ENCODE measurements at places on chromosomes 7 and 10. TPM values are rescaled to one million over a fixed set of nuclear protein-coding genes. Genes with fewer than 3 reads are reported as not detected.
A peak's percentile ranks its signal among the peaks of the same experiment; 100 is the strongest.

LRIT1 gene
- total RNA-seq, result not detected

DNA sequence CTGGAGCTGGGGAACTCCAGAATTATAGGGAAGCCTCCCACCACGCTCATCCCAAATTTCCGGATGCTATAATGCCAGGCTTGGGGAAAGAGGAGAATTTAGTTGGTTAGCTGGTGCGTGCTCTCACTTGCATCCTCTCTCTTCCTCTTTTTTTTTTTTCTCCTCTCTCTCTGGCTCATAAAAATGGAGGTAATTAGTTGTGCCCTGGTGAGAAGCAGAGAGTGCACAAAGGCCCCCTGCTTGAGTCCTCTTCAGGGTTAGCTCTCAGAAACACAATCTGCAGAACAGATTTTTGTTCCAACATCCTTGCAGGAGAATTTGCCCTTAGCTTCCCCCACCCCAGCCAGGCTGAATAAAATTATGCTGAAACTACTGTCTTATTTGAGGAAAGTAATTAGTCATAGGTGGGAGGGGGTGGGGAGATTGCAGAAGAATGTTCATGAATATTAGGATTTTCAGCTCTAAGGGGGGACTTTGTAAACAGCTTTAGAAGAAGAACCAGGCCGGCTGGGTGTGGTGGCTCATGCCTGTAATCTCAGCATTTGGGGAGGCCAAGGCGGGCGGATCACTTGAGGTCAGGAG, 7.6 kb downstream of the SERPINE1 start:
- no peaks in the 10 kb centered on the region for H3K36me3 ChIP-seq
- no peak for DNase-seq
- peaks cover 24% of the 10 kb centered on the region for H3K27me3 ChIP-seq

ATRNL1 gene
- total RNA-seq, result 0.12 TPM

GRCh38 chr7:39259391-39260003, 281.8 kb downstream of the POU6F2 start:
- no peaks in the 10 kb centered on the region for H3K4me1 ChIP-seq
- H3K27me3 ChIP-seq, result no peaks in the 10 kb centered on the region
- no peak for DNase-seq
- no peak overlapping the region for H3K4me3 ChIP-seq

DNA sequence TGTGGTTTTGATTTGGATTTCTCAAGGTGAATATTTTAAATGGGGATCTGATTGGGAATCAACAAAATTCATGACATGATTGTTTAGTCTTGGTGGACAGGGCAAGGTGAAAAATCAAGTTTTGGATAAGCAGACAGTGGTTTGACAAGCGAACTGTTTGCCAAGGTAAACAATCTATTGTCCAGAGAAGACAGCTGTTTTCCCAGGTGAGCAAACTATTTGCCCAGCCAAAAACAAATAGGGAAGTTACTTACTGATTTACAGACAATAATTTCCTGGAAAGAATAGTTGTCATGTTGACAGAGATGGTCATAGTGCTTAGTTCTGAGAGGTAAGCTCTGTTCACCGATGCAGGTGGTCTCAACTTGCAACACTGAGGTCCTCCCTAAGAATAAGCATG, 94.0 kb upstream of the STEAP1B start:
- H3K4me3 ChIP-seq, result no peak overlapping the region
- DNase-seq, result no peak
- H3K36me3 ChIP-seq, result no peaks in the 10 kb centered on the region
- H3K4me1 ChIP-seq, result no peaks in the 10 kb centered on the region
- H3K27me3 ChIP-seq, result peaks cover 25% of the 10 kb centered on the region
- H3K27ac ChIP-seq, result no peak overlapping the region

DNA sequence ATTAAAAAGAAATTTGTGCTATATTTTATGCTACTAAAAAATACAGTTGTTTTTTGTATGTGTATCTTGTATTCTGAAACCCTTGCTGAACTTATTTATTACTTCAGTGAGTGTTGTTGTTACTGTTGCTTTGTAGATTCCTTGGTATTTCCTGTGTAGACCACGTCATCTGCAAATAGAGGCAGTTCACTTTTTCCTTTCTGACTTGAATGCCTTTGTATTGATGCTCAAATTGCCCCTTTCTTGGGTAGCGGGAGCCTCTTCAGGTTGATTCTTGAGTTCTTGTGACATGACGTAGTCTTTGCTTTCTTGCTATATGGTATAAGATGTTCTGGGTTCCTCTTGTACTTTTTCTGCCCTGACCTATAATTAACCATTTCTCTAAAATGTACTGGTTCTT, 504.1 kb downstream of the SDK1 start:
- H3K4me1 ChIP-seq, result no peaks in the 10 kb centered on the region
- no peaks in the 10 kb centered on the region for H3K36me3 ChIP-seq
- DNase-seq, result no peak
- no peak overlapping the region for H3K27ac ChIP-seq
- H3K4me3 ChIP-seq, result no peak overlapping the region

PODXL gene
- total RNA-seq, result 0.62 TPM

AOAH gene
- total RNA-seq, result 2.6 TPM

- H3K36me3 ChIP-seq, result no peaks in the 10 kb centered on the region
- DNase-seq, result no peak
- H3K4me3 ChIP-seq, result no peak overlapping the region
- no peaks in the 10 kb centered on the region for H3K4me1 ChIP-seq
- peaks cover 13% of the 10 kb centered on the region for H3K27me3 ChIP-seq
- no peak overlapping the region for H3K27ac ChIP-seq
Observed at GRCh38 chr10:78686444-78687060, 382.2 kb upstream of the ZMIZ1 start.

DNA sequence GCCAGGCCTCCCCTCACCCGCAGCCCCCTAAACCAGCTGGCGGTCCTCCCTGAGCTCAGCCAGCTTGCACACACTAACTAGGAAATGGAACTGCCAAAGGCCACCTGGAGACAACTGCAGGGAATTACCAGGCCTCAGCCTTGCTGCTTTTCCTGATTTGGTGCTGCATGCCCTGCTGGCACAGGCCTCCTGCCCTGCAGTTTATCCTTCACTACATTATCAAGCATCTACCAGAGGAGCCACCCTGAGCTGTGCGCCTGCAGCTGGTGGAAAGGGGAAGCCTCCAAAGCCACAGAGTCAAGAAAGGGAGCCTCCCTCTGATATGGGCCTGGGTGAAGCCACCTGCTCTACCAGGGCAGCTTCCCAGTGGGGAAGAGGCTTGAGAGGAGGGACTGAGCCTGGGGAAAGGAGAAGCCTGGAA, 139.8 kb downstream of the GRID1 start:
- no peaks in the 10 kb centered on the region for H3K4me1 ChIP-seq
- no peaks in the 10 kb centered on the region for H3K36me3 ChIP-seq
- H3K4me3 ChIP-seq, result no peak overlapping the region
- H3K27me3 ChIP-seq, result no peaks in the 10 kb centered on the region

DNA sequence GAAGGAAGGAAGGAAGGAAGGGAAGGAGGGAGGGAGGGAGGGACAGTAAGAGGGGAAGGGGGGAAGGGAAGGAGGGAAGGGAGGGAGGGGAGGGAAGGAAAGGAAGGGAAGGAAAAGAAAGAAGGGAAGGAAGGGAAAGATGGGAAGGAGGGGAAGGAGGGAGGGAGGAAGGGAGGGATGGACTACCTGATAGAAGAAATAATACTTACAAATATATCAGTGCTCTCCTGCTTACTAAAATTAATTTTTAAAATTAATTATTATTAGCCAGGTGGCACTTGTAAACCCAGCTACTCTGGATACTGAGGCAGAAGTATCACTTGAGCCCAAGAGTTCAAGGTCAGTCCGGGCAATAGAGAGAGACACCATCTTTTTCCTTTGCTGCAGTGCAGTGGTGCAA, 18.5 kb downstream of the ZC3HC1 start:
- no peak overlapping the region for H3K27ac ChIP-seq
- H3K36me3 ChIP-seq, result peaks cover 13% of the 10 kb centered on the region
- H3K27me3 ChIP-seq, result no peaks in the 10 kb centered on the region
- DNase-seq, result no peak
- H3K4me3 ChIP-seq, result no peak overlapping the region
- H3K4me1 ChIP-seq, result no peaks in the 10 kb centered on the region

GRCh38 chr7:140521421-140521820, 42.1 kb upstream of the MKRN1 start:
- H3K27me3 ChIP-seq, result peaks cover 7% of the 10 kb centered on the region
- no peak overlapping the region for H3K27ac ChIP-seq
- no peak overlapping the region for H3K4me3 ChIP-seq

ZKSCAN5 gene
- 7.7 TPM for total RNA-seq

- no peaks in the 10 kb centered on the region for H3K4me1 ChIP-seq
- no peaks in the 10 kb centered on the region for H3K36me3 ChIP-seq
- peaks cover 3% of the 10 kb centered on the region for H3K27me3 ChIP-seq
- H3K4me3 ChIP-seq, result no peak overlapping the region
- DNase-seq, result no peak
- H3K27ac ChIP-seq, result no peak overlapping the region
Observed at GRCh38 chr7:156196649-156197048, 384.4 kb upstream of the SHH start.

- no peak overlapping the region for H3K27ac ChIP-seq
- H3K27me3 ChIP-seq, result no peaks in the 10 kb centered on the region
- no peaks in the 10 kb centered on the region for H3K4me1 ChIP-seq
- H3K36me3 ChIP-seq, result no peaks in the 10 kb centered on the region
- DNase-seq, result no peak
Observed at GRCh38 chr7:31894308-31894707, 175.9 kb downstream of the PDE1C start.

DNA sequence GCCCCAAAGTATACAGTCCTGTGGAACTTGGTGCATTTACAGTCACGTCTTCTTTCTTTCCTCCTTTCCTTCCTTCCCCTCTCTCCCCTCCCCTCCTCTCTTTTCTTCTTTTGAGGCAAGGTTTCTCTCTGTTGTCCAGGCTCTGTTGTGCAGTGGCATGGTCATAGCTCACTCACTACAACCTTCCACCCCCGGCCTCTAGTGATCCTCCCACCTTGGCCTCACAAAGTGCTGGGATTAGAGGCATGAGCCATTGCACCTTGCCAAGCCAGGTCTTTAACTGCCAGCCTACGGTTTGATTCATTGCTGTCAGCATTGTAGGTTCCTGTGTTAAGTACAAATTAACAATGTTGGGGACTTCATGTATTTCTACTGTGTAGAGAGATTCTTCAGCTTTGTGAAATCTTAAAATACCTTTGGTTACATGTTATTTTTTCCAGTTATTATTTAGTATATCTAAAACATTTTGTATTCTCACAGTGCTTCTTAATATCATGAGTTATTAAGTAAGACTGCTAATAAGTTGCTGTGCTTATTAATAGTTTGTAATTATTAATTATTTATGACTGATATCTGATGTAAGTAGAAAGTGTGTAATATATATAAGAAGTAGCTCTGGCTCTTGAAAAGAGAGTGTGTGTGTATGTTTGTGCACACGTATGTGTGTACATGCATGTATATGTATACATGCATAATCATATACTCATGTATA, 320.8 kb downstream of the EXOC4 start:
- H3K27me3 ChIP-seq, result no peaks in the 10 kb centered on the region
- no peak overlapping the region for H3K27ac ChIP-seq
- H3K36me3 ChIP-seq, result no peaks in the 10 kb centered on the region
- peaks cover 5% of the 10 kb centered on the region for H3K4me1 ChIP-seq
- H3K4me3 ChIP-seq, result no peak overlapping the region
- DNase-seq, result no peak

- H3K27ac ChIP-seq, result no peak overlapping the region
- H3K36me3 ChIP-seq, result peaks cover 7% of the 10 kb centered on the region
- peaks cover 12% of the 10 kb centered on the region for H3K4me1 ChIP-seq
- peaks cover 12% of the 10 kb centered on the region for H3K27me3 ChIP-seq
- no peak overlapping the region for H3K4me3 ChIP-seq
Observed at GRCh38 chr10:22945934-22946673, 18.3 kb downstream of the ARMC3 start.

NPSR1 gene
- not detected for total RNA-seq

OR2A1 gene
- total RNA-seq, result not detected

- no peak for DNase-seq
- H3K4me1 ChIP-seq, result no peaks in the 10 kb centered on the region
- H3K4me3 ChIP-seq, result no peak overlapping the region
- no peaks in the 10 kb centered on the region for H3K36me3 ChIP-seq
- no peak overlapping the region for H3K27ac ChIP-seq
Observed at GRCh38 chr10:86329093-86329710, 37.4 kb downstream of the GRID1 start.

DNA sequence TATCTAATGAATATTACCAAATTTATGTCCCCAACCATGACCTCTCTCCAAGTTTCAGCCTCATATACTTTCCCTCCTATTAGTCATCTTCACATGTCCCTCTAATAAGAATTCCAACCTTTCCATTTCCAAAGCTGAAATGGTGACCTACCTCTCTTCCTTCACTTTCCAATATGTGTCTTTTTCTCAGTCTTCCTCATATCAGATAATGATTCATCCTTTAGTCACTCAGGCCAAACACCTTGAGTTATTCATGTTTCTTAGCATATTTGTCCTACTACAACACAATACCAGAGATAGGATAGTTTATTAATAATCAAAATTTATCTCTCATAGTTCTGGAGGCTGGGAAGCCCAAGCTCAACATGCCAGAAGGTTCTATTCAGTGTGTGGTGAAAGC, 318.5 kb upstream of the ZWINT start:
- no peak overlapping the region for H3K4me3 ChIP-seq
- no peaks in the 10 kb centered on the region for H3K4me1 ChIP-seq
- no peak for DNase-seq
- H3K36me3 ChIP-seq, result no peaks in the 10 kb centered on the region
- no peaks in the 10 kb centered on the region for H3K27me3 ChIP-seq
- no peak overlapping the region for H3K27ac ChIP-seq

DNTT gene
- total RNA-seq, result not detected

RUFY2 gene
- total RNA-seq, result 6.4 TPM

MKX gene
- 0.63 TPM for total RNA-seq

- no peaks in the 10 kb centered on the region for H3K36me3 ChIP-seq
- DNase-seq, result no peak
- peak overlapping the region; percentile 43 for H3K4me3 ChIP-seq
- no peak overlapping the region for H3K27ac ChIP-seq
- H3K4me1 ChIP-seq, result peaks cover 21% of the 10 kb centered on the region
Observed at GRCh38 chr7:141512597-141512996, 38.6 kb upstream of the AGK start.

GRCh38 chr7:5689716-5690115, 91.7 kb downstream of the RNF216 start:
- peak overlapping the region; percentile 76 for H3K27ac ChIP-seq
- no peaks in the 10 kb centered on the region for H3K27me3 ChIP-seq
- H3K4me3 ChIP-seq, result no peak overlapping the region
- H3K36me3 ChIP-seq, result peaks cover 48% of the 10 kb centered on the region

GPR85 gene
- total RNA-seq, result not detected

- DNase-seq, result no peak
- no peaks in the 10 kb centered on the region for H3K27me3 ChIP-seq
- H3K36me3 ChIP-seq, result no peaks in the 10 kb centered on the region
- H3K27ac ChIP-seq, result no peak overlapping the region
- no peak overlapping the region for H3K4me3 ChIP-seq
- H3K4me1 ChIP-seq, result peaks cover 3% of the 10 kb centered on the region
Observed at GRCh38 chr10:4067931-4068561, 283.0 kb upstream of the KLF6 start.

GRCh38 chr7:27173956-27174873, at the start of gene HOXA10:
TSS of gene HOXA10 (minus strand) at chr7:27174320. CDS start at chr7:27174306, 14 bp downstream.
- H3K4me1 ChIP-seq, result peaks cover 15% of the 10 kb centered on the region
- no peak within 1 kb of the TSS for H3K27ac ChIP-seq
- peaks cover 1% of the 10 kb centered on the region for H3K36me3 ChIP-seq
- DNase-seq, result no peak

DNA sequence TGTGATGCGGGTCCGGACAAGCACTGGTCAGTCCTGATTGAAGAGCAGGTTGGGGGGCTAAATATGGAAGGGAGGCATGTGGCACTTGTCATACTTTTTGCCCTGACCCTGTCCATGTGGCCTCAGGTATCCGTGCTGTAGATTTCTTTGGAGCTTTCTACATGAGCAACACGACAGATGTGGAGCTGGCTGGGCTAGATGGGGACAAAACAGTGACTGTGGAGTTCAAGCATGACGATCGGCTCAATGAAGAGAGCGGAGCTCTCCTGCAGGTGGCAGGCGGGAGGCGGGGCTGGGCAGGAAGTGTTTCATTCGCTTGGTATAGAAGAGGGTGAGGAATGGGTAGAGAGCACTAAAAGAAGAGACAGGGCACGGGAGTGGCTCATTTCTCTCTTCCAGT, 13.0 kb upstream of the CHCHD1 start:
- H3K27ac ChIP-seq, result peak overlapping the region; percentile 18

All from activated CD4-positive, alpha-beta memory T cell treated with anti-CD3 and anti-CD28 coated beads for 36 hours (primary cell).